ENCODE measurements at places on chromosomes 5 and 9. TPM values are rescaled to one million over a fixed set of nuclear protein-coding genes. Genes with fewer than 3 reads are reported as not detected.

DNA sequence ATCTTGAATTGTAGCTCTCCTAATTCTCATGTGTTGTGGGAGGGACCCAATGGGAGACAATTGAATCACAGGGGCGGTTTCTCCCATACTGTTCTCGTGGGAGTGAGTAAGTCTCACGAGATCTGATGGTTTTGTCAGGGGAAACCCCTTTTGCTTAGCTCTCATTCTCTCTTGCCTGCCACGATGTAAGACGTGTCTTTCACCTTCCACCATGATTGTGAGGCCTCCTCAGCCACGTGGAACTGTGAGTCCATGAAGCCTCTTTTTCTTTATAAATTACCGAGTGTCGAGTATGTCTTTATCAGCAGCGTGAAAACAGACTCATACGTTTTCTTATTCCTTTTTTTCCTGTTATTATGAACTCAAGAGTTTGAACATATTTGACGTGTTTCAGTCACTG, 39.1 kb downstream of the RETREG1 start:
- peak; percentile 41 for DNase-seq
- H3K4me1 ChIP-seq = peaks cover 8% of the 10 kb centered on the region
- no peak overlapping the region for H3K4me3 ChIP-seq
- H3K36me3 ChIP-seq = no peaks in the 10 kb centered on the region
- no peak overlapping the region for H3K27ac ChIP-seq

- H3K27ac ChIP-seq = no peak overlapping the region
- peaks cover 16% of the 10 kb centered on the region for H3K36me3 ChIP-seq
- H3K4me1 ChIP-seq = no peaks in the 10 kb centered on the region
- DNase-seq = no peak
- H3K4me3 ChIP-seq = no peak overlapping the region
Observed at GRCh38 chr5:6659941-6660684, 26.9 kb downstream of the SRD5A1 start.

DNA sequence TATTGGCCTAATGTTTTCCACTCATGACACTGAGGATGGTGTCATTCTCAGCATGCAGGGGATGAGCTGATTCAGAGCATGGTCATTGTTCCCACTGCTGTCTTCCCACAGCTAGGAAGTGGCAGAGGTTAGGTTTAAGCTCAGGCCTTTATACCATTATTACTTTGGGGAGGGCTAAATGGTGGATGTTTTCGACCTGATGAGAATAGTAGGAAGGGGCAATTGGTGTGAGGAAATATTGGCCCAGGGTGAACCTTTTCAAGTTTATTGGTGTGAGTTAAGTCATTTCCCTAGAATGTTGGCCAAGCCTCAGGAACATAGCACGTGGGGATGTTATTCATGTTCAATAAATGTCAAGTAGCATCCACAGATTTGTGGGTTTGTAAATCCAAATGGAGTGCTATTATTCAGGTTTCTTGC, 59.6 kb downstream of the ARHGAP26 start:
- H3K36me3 ChIP-seq = no peaks in the 10 kb centered on the region
- DNase-seq = no peak
- H3K4me3 ChIP-seq = no peak overlapping the region
- no peak overlapping the region for H3K27ac ChIP-seq
- peaks cover 13% of the 10 kb centered on the region for H3K4me1 ChIP-seq

GRCh38 chr9:20740929-20741582, 57.0 kb downstream of the FOCAD start:
- no peaks in the 10 kb centered on the region for H3K27me3 ChIP-seq
- DNase-seq = no peak
- no peaks in the 10 kb centered on the region for H3K36me3 ChIP-seq
- no peak overlapping the region for H3K27ac ChIP-seq

- H3K36me3 ChIP-seq = no peaks in the 10 kb centered on the region
- no peak overlapping the region for H3K27ac ChIP-seq
- no peaks in the 10 kb centered on the region for H3K27me3 ChIP-seq
- H3K4me3 ChIP-seq = no peak overlapping the region
Observed at GRCh38 chr9:127614961-127615360, 2.9 kb downstream of the STXBP1 start.

DNA sequence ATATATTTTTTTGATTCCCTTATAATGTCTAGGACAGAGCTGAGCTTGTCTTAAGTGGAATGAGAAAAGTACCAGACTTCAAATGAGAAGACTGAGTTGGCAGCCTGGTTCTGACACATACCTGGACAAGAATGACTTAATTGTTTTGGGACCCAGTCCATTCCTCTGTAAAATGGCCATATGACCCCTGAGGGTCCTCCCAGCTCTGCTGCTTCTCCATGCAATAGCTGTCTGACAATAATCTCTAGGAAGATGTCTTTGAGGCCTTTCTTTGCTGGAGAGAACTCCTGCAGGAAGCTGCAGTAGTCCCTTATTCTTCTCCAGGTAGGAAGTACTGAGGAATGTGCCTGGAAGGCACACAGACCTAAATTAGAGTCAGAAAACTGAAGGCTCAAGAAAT, 55.9 kb upstream of the SLIT3 start:
- H3K4me3 ChIP-seq = no peak overlapping the region
- no peaks in the 10 kb centered on the region for H3K4me1 ChIP-seq
- H3K27ac ChIP-seq = no peak overlapping the region
- no peaks in the 10 kb centered on the region for H3K36me3 ChIP-seq
- no peaks in the 10 kb centered on the region for H3K27me3 ChIP-seq

DNA sequence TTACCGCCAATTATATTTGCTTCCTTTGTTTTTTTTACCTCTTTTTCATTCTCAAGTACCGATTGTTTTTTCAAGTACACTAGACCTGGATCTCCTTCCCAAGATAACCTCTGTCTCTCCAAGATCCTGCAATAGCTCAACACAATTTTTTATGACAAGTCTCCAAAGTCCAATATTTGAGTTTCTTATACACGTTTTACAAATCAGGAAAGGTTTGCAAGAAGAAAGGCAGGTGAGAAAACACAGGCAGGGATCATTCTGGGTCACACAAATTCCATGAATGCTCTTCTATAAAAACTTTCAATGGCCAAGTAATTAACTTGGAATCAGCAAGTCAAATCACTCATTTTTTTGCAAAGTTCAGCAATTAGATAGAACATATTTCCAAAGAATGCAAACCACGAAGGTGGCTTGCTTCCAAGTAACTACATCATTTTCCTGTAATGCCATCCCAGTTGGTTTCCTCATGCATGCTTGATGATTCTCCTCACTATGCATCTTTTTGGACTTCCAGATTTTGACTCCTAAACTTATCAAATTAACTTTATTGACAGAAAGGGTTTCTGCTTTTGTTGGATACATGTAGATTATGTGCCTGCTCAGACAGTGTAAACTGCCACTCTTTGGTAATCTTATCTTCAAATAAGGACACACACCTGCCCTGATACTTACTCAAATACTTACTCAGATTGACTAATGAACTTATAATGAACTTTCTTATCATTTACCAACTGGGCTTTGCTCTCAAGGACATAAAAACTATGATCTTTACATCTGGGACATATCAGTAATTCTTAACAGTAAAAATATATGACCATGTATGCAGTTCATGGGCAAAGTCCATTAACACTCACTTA, 24.7 kb upstream of the IFNE start:
- no peak for DNase-seq
- H3K36me3 ChIP-seq = peaks cover 2% of the 10 kb centered on the region
- H3K4me3 ChIP-seq = no peak overlapping the region
- no peaks in the 10 kb centered on the region for H3K27me3 ChIP-seq

GRCh38 chr5:21654-22233, 70.2 kb upstream of the PLEKHG4B start:
- no peak for DNase-seq
- no peaks in the 10 kb centered on the region for H3K27me3 ChIP-seq
- no peak overlapping the region for H3K27ac ChIP-seq
- no peaks in the 10 kb centered on the region for H3K4me1 ChIP-seq

The PCDHA4 gene
- total RNA-seq = 5.3 TPM

The SNX2 gene
- total RNA-seq = 61.2 TPM

The C9 gene
- total RNA-seq = not detected

The MTRR gene
- 53.8 TPM for total RNA-seq

Data from H1 (cell line).